ENCODE measurements at places on chromosomes 7 and 10.

- DNase-seq, result no peak
Observed at GRCh38 chr7:30596721-30597120, 2.0 kb downstream of the GARS1 start.

DNA sequence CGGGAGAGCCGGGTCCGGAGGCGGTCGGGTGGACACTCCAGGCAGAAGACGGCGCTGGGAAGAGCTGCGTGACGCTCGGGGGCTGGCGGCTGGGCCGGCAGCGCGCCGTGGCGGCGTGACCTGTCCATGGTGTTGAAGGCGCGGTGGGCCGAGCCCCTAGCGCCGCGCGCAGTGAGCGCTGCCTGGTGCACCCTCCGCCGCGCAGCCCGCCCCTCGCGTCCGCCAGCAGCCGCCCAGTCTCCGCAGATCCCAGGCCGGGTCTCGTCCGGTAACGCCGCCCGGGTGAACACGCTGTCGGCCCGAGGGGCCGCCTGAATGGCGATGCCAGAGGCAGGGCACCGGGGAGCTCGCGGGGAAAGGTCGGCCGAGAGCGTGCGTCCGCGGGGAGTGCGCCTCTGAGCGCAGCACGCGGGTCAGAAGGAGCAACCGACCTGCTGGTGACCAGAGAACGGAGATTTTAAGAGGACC, 657 bp upstream of the TMEM178B start:
- DNase-seq, result peak; percentile 28

GRCh38 chr10:3419719-3420495, 247.3 kb upstream of the PITRM1 start:
- DNase-seq, result no peak

DNA sequence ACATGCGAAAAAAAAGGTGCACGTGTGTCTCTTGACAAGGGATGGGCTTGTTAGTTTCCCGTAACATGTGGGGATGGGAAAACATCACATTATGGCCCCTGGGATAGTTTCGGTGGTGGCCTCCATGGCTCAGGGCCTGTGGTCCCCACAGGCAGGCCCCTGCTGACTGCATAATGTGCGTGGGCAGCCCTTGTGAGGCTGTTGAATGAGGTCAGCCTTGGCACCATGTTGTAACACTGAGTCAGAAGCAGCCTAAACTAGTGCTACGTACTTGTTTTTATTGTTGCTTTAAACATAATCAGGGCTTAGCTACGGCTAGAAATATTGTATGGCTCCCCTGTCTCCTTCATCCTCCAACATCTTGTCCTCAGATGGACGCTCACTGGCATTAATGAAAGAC, 80.6 kb downstream of the BEND7 start:
- no peak for DNase-seq

DNA sequence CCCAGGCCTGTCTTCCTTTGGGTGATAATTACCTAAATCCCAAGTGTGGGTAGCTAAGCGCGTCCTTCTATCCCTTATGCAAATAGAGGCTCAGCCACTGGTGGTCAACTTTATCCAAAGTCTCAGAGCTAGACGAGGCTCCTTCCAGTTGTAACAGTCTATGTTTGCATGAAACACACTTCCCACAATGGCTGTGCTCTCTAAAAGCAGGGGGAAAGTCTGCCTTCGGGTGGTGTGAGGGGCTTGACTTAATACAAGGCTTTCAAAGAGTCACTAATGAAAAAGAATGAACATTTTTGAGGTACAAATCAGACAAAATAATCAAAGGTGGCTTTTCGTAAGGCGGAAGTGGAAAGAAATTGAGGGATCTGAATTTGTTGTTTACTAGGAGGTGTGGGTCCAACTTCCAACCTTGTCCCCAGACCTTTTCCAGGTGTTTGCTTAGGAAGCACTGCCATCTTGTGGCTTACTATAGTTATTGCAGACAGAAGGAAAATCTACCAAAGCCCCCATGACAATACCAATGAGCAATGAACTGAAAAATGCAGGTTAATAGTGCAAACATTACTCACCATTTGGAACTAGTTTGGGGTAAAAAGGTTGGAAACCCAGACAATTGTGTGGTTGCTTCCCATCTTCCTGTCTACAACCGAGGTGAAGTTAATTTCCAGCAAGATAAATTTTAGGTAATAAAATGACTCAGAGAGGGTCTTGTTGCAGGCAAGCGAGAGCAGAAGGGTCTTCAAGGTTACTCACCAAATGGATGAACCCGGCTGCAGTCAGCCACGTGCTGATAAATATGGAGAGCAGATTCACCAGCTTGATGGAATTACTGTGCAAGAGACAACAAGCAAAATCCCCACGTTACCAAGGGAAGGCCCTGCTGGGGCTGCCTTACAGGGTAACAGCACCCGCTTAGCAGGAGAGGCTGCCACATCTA, 525.7 kb downstream of the KCNMA1 start:
- peak; percentile 69 for DNase-seq

- DNase-seq, result no peak
Observed at GRCh38 chr7:130279286-130279685, 12.6 kb downstream of the CPA2 start.

- no peak for DNase-seq
Observed at GRCh38 chr7:117283371-117283770, 39.5 kb downstream of the WNT2 start.
